ENCODE measurements at places on chromosomes 7 and 10.

- DNase-seq: no peak
These were observed 77.6 kb upstream of the RSU1 start for GRCh38 chr10:16894821-16895220.

DNA sequence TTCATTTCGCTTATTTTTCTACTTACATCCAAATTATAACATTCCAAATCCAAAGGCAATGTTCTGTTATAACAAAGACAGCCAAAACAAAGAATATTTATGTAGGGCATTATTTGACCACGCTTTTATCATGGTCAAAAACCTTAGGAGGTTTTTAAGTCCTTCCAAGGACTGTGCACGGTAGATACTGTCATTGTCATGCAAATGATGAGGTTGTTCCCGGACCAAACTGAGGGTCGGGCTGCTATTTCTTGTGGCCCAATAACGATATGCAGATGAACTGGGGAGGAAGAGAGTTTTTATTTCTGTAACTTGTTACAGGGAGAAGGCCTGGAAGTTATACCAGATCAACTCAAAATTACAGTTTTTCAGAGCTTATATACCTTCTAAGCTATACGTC, 56.6 kb upstream of the STEAP4 start:
- DNase-seq: no peak

- DNase-seq: no peak
These were observed 17.6 kb downstream of the PODXL start for GRCh38 chr7:131538813-131539179.

DNA sequence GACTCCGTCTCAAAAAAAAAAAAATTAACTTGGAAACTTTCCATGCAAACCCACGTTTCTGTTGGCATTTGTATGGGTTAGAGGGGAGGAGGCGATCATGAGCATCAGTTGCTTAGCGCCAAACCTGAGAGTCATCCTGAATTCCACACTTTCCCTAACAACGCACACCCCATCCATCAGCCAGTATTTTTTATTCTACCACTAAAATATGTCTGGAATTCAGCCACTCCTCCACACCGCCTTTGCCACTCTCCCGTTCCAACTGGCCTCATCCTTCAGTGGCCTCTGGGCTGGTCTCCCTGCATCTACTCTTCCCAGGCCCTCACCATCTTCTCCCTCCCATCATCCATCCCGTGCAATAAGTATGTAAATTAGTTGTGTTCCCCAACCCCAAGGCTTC, 4.7 kb upstream of the LMBR1 start:
- no peak for DNase-seq

GRCh38 chr7:94368371-94368791, 26.3 kb upstream of the COL1A2 start:
- DNase-seq: no peak

GRCh38 chr7:112866424-112866823, 76.2 kb upstream of the TMEM168 start:
- DNase-seq: no peak

DNA sequence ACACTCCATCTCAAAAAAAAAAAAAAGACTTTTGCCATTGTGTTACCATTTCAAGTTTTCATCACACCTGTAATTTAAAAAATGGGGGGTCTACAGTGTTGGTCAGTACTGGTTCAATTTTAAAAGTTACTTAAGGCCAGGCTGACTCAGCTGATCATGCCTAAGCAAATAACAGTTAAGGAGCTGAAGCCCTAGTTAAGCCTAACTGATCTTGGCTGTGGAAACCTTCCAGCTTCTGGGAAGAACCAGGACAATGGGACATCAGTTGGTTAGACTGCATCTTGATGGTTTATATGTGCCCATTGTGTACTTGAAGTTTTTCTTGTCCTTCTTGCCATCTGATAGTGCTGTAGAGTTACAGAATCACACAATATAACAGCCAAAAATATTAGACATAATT, 26.7 kb downstream of the VCL start:
- DNase-seq: no peak
